Glomerular endothelial cell (primary cell): ENCODE measurements at places on chromosomes 6 and 20. TPM values are rescaled to one million over a fixed set of nuclear protein-coding genes. Genes with fewer than 3 reads are reported as not detected.

DNA sequence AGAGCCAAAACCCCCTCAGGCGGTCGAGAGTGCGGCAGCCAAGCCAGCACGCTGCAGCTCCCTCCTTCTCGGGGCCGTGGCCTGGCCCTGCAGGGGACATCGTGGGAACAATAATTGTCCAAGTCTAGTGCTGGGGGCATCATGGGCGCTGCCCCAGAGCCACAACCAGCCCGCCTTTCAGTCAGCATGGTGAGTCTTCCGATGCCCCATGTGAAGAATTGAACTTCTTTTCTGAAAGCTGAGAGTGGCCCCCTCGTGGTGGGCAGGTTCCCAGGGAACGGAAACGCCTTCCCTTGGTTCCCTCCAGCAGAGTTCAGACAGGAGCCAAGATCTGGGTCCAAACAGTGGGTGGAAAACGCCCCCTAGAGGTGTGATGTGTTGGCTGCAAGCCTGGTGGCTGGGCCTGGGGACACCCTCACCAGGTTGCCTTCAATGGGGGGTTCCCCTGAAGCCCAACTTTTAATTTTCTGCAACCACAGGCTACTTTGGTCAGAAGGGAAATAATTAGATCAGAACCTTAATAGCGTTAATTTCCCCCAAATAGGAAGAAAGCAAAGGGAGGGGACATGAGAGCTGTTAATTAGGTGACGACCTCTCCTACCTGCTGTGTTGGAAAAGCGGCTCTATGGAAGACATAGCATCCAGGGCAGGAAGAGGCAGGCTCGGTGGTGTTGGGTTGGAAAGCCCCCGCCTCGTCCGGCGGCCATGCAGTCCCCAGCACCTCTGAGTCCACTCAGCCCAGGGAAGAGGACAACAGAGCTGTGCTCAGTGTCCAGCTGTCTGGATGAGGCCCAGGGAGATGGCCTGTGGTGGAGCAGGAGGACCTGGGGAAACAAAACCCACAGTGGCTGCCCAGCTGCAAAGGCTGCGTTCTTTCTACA, 4.7 kb upstream of the MRGBP start:
- peak; percentile 77 for DNase-seq

- no peak for DNase-seq
Measured at GRCh38 chr6:84227044-84227433, 404 bp downstream of the CEP162 start.

GRCh38 chr20:6411651-6412050, 288.8 kb upstream of the FERMT1 start:
- DNase-seq, result no peak

GRCh38 chr6:2937627-2938003, 33.8 kb downstream of the SERPINB6 start:
- no peak for DNase-seq

MUC21 gene
- not detected in 2 replicates for total RNA-seq

OXT gene
- not detected in 2 replicates for total RNA-seq

MICA gene
- total RNA-seq, result 55.0 and 63.6 TPM in 2 replicates
